Type B pancreatic cell (in vitro differentiated cells): ENCODE measurements at places on chromosomes 4 and X.
A peak's percentile ranks its signal among the peaks of the same experiment; 100 is the strongest.

DNA sequence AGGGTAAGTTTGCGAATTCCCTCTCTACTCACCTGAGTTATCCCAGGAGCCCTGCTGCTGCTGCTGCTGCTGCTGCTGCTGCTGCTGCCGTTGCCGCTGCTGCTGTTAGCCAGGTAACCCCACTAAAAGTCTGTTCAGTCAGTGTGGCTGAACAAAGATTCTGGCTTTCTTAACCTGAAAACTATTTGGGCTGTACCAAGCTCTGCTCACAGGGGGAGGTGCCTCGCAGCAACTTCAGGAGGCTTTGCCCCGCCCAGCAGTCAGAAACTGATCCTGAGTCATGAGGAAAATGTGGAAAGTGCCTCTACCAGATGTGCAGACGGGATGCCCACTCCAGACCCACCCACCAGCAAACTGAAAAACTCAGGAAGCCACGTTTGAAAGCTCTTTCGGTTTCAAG, at the start of gene CAPN6:
Gene CAPN6, minus strand, starts transcription at position 145 of the 400 bp plus-strand sequence. CDS start 6,547 bp downstream, outside the sequence.
- H3K4me1 ChIP-seq: peaks cover 20% of the 10 kb centered on the region
- no peak for DNase-seq
- H3K27me3 ChIP-seq: peaks cover 3% of the 10 kb centered on the region
- H3K27ac ChIP-seq: peak within 1 kb of the TSS; percentile 0
- H3K36me3 ChIP-seq: no peaks in the 10 kb centered on the region

GRCh38 chr4:150501983-150502382, 80.0 kb upstream of the MAB21L2 start:
- H3K4me3 ChIP-seq: no peak overlapping the region
- no peak for DNase-seq
- no peaks in the 10 kb centered on the region for H3K27me3 ChIP-seq
- H3K4me1 ChIP-seq: no peaks in the 10 kb centered on the region
- H3K36me3 ChIP-seq: peaks cover 8% of the 10 kb centered on the region
- H3K27ac ChIP-seq: no peak overlapping the region

DNA sequence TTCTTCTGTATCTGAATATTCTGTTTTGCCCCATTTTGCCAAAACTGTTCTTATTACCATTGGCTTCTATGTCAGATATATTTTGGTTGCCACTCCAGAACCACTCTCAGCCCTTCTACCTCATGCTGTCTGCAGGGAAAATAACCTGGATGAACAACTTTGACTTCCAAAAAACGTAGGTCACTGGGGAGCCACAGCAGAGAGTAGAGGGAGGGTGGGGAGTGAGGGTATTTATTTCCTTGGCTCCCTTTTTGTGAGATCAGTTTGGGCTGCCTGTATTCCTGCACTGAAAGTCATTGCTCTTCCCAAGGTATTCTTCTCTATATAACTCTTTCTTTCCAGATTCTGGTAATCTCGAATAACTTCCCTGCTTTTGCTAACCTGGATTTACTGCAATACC, 6.3 kb downstream of the BMPR1B start:
- no peak for DNase-seq
- H3K27me3 ChIP-seq: peaks cover 42% of the 10 kb centered on the region
- no peaks in the 10 kb centered on the region for H3K36me3 ChIP-seq
- H3K4me3 ChIP-seq: no peak overlapping the region

DNA sequence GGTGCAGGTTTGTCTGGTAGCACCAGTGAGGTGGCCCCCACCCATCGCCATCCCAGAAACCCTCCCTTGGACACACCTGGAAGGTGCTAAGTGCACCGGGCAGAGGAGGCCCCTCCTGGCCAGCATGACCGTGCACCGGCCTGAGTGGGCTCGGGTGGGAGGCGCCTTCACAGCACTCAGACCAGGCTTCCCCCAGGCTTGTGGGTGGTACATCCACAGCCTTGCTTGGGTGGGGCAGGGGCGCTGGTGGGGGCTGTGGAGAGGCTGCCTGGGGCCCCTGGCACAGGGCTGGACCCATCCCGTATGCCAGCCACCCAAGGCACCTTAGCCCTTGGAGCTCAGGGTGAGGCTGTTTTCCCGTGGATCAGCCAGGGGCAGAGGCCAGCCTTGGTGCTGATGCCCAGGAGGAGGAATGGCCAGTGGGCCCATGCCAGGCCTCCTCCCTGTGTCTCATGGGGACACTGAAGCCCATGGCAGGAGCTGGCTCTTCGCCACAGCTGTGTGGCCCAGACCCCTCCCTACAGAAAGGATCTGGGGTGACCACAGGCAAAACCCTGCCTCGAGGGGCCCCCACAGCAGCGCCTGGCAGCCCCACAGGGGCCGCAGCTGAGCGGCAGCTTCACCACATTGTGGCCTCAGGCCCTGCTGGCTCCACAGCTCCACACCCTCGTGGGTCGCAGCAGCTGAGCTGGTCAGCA, 21.4 kb downstream of the NKX1-1 start:
- H3K27ac ChIP-seq: no peak overlapping the region
- DNase-seq: no peak
- H3K36me3 ChIP-seq: peaks cover 18% of the 10 kb centered on the region
- H3K4me3 ChIP-seq: no peak overlapping the region
- H3K27me3 ChIP-seq: no peaks in the 10 kb centered on the region
- no peaks in the 10 kb centered on the region for H3K4me1 ChIP-seq

DNA sequence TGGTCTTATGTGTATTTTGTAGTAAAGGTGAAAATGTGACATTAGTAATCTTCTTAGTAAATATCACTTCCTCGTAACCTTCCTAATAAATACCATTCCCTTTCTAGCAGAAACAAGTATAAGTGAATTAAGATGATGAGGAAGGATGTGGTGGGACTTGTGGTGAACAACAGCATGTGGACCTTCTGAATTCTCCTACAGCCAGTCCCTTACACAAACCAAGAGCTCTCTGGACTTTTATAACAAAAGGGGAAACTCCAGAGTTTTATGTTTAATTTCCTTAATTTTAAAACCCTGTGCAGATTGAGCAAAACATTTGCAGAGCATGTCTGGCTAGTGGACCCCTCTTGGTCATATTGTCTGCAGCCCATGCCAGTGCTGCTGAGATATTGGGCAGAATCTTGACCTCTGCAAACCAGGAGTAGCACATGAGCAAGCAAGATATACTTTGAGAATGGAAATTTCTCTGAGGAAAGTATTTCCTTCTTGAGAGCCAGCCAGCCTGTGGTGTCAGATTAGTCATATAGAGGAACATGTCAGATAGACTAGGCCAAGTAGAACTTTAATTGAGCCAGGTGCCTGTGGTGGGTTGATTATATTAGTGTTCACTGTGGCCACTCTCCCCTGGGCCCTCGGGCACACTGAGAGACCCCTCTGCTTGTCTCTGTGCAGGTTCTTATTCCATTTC, 328.2 kb downstream of the DKK2 start:
- no peaks in the 10 kb centered on the region for H3K36me3 ChIP-seq
- H3K27ac ChIP-seq: no peak overlapping the region
- no peaks in the 10 kb centered on the region for H3K27me3 ChIP-seq
- no peak for DNase-seq

GRCh38 chr4:122747883-122748282, 15.4 kb downstream of the BBS12 start:
- no peak overlapping the region for H3K27ac ChIP-seq
- no peak for DNase-seq

DNA sequence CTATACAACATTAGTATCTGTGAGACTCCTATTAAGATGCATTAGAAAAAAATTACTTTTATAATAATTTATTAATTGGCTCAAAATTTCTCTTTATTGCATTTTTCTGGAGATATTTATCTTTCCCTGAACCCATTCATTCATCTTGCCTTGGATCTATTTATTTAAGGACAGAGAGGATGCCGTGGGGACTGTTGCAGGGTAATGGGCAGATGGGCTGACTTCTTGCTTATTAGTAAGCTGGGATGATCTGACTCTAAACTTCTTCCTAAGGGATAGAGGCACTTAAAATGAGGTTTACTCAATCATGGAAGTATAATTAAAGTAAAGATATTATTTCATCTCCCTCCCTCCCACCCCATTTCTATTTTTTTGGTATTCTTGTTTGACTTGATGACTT, 18.2 kb upstream of the ANK2 start:
- no peak for DNase-seq
- no peak overlapping the region for H3K27ac ChIP-seq
- H3K4me1 ChIP-seq: no peaks in the 10 kb centered on the region
- H3K27me3 ChIP-seq: no peaks in the 10 kb centered on the region
- H3K36me3 ChIP-seq: no peaks in the 10 kb centered on the region

- no peak for DNase-seq
- H3K36me3 ChIP-seq: no peaks in the 10 kb centered on the region
- peak overlapping the region; percentile 83 for H3K4me3 ChIP-seq
These were observed 103.9 kb downstream of the MAML3 start for GRCh38 chr4:140049849-140050637.

GRCh38 chr4:82398263-82398662, 24.5 kb upstream of the HNRNPD start:
- no peak overlapping the region for H3K27ac ChIP-seq
- no peaks in the 10 kb centered on the region for H3K36me3 ChIP-seq

DNA sequence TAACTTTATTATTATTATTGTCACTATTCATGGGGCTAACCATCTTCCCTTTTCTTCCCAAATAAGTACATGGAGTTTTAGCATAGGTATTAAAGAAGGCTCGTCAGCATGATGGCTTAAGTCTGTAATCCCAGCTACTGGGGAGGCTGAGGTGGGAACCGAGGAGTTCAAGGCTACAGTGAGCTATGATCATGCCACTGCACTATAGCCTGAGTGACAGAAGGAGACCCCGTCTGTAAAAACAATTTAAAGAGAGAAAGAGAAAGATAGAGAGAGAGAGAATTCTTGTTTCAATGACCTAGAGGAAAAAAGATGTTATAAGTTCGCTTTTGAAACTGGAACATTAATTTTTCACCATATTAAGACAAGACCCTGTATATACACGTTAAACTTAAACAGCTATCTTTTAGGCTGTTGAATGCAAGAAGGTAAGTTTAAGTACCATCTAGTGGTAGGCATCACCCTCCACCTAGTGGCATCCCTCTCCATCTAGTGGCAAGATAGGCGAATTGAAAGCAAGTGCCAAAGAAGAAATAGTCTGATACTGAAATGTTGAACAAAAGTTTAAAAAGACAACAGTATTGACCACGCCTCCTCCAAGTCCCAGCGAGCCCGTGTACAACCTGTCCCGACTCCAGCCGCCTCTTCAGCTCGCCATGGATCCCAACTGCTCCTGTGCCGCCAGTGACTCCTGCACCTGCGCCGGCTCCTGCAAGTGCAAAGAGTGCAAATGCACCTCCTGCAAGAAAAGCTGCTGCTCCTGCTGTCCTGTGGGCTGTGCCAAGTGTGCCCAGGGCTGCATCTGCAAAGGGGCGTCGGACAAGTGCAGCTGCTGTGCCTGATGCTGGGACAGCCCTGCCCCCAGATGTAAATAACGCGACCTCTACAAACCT, 26.0 kb upstream of the YTHDC1 start:
- H3K4me1 ChIP-seq: peaks cover 11% of the 10 kb centered on the region
- peak overlapping the region; percentile 85 for H3K4me3 ChIP-seq
- peaks cover 19% of the 10 kb centered on the region for H3K27me3 ChIP-seq
- no peak overlapping the region for H3K27ac ChIP-seq

DNA sequence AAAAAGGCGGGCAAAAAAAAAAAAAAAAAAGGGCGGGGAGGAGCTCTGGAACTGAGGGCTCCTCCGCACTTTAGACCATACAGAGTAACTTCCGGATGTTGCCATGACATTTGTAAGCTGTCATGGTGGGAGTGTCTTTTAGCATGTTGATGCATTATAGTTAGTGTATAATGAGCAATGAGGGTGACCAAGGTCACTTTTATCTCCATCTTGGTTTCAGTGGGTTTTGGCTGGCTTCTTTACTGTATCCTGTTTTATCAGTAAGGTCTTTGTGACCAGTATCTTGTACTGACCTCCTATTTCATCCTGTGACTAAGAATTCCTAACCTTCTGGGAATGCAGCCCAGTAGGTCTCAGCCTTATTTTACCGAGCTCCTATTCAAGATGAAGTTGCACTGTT, 193.4 kb downstream of the UGT8 start:
- DNase-seq: no peak
- no peaks in the 10 kb centered on the region for H3K36me3 ChIP-seq
- peaks cover 4% of the 10 kb centered on the region for H3K4me1 ChIP-seq
- no peak overlapping the region for H3K27ac ChIP-seq
- no peaks in the 10 kb centered on the region for H3K27me3 ChIP-seq

DNA sequence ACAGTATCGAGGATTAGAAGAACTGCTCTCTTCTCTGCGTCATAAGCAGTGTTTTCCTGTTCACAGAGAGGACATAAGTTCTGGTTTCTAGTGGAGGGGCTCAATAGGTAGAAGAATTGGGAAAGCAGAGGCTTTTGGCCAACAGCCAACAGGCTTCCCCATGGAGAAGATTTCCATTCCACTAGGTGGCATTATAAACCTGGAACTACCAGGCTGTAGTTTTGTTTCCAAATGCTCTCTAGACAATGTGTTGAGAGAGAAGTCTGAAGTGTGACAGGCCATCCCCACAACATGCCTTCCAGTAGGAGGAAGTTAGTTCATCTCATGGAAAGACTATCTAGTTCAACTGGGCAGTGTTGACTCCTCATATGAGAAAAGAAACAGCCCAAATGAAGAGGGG, 63.8 kb upstream of the ANXA10 start:
- no peaks in the 10 kb centered on the region for H3K4me1 ChIP-seq
- no peaks in the 10 kb centered on the region for H3K27me3 ChIP-seq
- H3K36me3 ChIP-seq: no peaks in the 10 kb centered on the region
- no peak overlapping the region for H3K4me3 ChIP-seq
- DNase-seq: no peak

- peak overlapping the region; percentile 99 for H3K27ac ChIP-seq
- no peak for DNase-seq
- no peaks in the 10 kb centered on the region for H3K27me3 ChIP-seq
- peak overlapping the region; percentile 99 for H3K4me3 ChIP-seq
- H3K4me1 ChIP-seq: peaks cover 32% of the 10 kb centered on the region
These were observed 1.5 kb upstream of the PAPSS1 start for GRCh38 chr4:107721436-107722100.

- H3K4me3 ChIP-seq: no peak overlapping the region
- no peaks in the 10 kb centered on the region for H3K27me3 ChIP-seq
- peaks cover 13% of the 10 kb centered on the region for H3K36me3 ChIP-seq
- DNase-seq: no peak
- peaks cover 10% of the 10 kb centered on the region for H3K4me1 ChIP-seq
- H3K27ac ChIP-seq: no peak overlapping the region
These were observed 28.2 kb downstream of the SEL1L3 start for GRCh38 chr4:25834411-25835107.

GRCh38 chr4:20254511-20255250, 3.0 kb downstream of the SLIT2 start:
- H3K4me1 ChIP-seq: peaks cover 32% of the 10 kb centered on the region
- peaks cover 63% of the 10 kb centered on the region for H3K27me3 ChIP-seq
- H3K27ac ChIP-seq: peak overlapping the region; percentile 89
- DNase-seq: peak; percentile 74
- peaks cover 22% of the 10 kb centered on the region for H3K36me3 ChIP-seq

DNA sequence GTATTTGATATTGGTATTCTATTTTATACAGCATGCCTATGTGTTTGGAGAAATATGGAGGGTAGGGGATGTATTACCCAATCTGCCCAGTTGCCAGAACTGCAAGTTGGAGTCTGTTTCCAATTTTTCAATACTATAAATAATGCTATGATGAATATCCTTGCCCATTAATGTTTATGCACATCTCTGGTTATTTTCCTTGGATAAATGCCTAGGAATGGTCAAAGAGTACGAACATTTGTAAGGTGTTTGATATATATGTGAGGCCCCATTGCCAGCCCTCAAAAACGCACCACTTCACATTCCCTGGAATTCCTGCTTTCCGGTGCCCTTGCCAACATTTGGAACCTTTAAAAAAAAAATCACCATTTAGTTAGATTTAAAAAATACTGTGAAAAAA, 34.3 kb downstream of the CLDN34 start:
- DNase-seq: no peak
- H3K27ac ChIP-seq: no peak overlapping the region
- no peaks in the 10 kb centered on the region for H3K4me1 ChIP-seq
- H3K36me3 ChIP-seq: no peaks in the 10 kb centered on the region
- no peak overlapping the region for H3K4me3 ChIP-seq
